Stimulated activated CD4-positive, alpha-beta T cell treated with anti-CD3 and anti-CD28 coated beads, Interleukin-12 subunit alpha, Interleukin-12 subunit beta, amount 100 ng/mL, for 4 hours (primary cell): ENCODE measurements at places on chromosomes 13 and 19.

DNA sequence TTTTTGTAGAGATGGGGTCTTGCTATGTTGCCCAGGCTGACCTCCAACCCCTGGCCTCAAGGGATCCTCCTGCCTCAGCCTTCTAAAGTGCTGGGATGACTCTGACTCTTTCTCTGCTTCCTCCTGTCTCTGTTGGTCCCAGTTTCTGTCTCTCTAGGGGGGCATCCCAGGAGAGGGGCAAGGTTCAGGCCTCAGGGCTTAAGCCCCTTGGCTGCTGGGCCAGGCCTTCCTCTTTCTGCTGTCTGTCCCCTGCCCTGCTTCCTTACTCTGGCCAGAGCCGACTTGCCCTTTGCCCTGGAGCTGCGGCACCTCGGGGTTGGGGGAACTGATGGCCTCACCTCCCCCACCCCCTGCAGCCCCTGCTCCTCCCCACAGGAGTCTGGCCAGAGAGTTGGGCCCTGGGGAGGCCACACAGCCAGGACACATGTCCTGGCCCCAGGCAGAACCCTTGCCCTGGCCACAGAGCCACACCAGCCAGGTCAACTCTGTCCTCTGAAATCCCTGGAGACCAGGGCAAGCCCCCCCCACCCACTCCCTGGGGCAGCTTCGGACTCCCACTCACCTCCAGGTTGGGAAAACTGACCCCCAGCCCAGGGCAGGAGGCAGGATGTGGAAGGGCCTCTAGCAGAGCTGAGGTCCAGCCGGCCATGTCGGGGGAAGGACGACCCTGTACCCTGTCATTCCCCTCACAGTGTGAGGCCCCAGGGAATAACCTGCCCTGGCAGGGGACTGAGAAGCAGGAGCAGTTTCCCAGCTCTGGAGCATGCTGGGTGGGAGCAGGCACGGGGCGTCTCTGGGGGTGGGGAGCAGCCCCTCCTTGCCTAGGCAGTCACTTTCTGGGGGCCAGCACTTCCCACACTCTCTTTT, 23.7 kb downstream of the CEBPA start:
- no peak for DNase-seq

DNA sequence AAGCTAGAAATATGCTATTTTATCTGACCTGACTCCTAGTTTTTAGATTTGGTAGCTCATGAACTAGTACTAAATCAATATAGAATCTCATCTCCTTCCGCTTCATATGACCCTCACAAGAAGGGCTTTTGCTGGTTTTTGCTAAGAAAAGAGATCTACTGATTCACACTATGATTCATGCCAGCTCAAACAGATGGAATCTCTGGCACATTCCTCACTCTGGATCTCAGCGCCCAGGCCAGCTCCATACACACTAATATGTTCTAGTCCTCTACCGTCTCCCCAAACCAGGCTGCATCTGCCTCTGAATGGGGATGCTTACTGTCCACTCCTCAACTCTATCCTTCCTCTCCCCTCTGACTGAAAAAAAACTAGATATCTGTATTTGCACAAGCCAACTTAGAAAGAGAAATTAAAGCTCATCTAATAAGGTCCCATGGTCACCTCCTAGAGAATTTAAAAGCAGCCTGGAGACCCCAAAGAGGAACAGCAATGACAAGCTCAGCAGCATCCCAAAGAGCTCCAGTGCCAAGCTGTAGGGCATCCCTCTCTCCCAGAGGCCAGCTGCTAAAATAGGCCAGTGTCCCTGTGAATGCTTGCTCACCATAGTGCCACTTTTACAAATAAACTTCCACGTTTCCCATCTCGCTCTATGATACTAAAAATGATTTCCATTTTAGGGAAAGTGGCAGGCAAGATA, 74.9 kb downstream of the LHFPL6 start:
- no peak for DNase-seq

- DNase-seq = no peak
These were observed 13.5 kb downstream of the CRYL1 start for GRCh38 chr13:20512042-20512683.

DNA sequence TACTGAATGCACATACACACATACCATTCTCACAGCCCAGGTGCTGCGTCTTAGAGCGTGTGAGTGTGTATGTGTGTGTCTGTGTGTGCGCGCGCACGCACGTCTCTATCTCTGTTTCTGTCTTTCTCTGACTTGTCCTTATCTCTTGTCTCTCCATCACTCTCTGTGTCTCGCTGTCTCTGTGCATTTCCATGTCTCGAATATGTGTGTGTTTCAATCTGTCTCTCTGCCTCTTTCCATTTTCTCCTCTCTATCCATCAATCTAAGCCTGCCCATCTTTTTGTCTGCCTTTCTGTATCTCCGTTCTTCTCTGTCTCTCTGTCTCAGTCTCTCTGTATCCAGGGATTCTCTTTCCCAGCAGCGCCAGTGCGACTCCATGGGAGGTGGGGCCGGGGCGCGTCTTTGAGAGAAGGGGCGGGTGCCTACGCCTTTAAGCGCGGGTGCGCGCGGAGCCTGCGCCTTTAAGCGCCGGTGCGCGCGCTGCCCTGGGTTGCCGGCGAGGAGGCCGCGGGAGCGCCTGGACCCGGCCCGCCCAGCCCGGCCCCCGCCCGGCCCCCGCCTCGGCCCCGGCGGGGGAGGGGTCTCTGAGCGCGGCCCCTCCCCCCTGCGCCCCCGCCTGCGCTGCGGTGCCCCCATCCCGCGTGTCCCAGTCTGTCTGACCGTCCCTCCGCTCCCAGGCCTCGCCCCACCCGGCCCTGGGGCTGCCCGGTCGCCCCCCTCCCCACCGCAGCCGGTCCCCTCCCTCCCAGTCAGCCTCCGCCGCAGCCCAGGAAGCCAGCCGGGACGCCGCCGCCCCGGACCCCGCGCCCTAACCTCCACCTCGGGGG, at the start of gene LRFN3:
Gene LRFN3, plus strand, starts transcription at position 464 of the 827 bp plus-strand sequence. CDS start 3,052 bp downstream, outside the sequence.
- peak; percentile 67 for DNase-seq

GRCh38 chr13:24684600-24684998, 4.4 kb downstream of the ATP12A start:
- no peak for DNase-seq
